ENCODE measurements at places on chromosomes 11 and 22.

DNA sequence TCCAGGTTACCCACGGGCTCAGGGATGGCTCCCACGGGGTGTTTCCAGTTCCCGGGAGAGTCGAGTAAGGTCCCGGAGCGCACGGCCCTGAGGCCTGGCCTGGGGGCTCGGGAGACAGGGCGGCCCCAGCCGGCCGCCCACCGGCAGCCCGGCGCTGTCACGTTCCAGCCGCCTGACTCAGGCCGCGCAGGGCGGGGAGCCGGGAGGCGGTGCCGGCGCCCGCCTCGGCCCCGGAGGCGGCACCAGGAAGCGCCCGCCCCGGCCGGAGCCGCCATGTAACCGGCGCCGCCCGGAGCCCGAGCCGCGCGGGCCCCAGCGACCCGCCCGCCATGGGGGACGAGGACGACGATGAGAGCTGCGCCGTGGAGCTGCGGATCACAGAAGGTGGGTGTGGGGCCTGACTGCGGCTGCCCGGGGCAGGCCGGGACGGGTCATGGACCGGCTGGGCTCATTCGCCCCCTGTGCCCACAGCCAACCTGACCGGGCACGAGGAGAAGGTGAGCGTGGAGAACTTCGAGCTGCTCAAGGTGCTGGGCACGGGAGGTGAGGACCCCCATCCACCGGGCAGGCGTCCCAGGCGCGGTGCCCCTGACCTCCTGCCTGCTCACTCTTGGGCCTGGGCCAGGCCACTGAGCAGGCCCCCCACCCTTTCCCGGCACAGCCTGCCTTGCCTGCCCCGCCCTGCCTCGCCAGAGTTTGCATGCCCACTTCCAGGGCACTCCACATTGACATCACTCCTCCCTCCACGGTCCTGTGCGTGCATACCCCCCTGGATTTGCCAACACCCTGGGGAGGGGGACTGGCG lies at the start of gene RPS6KA4:
TSS of gene RPS6KA4 (plus strand) at position 256 of the 805 bp plus-strand sequence. CDS start at position 330, 74 bp downstream.
- peak; percentile 94 for DNase-seq

DNA sequence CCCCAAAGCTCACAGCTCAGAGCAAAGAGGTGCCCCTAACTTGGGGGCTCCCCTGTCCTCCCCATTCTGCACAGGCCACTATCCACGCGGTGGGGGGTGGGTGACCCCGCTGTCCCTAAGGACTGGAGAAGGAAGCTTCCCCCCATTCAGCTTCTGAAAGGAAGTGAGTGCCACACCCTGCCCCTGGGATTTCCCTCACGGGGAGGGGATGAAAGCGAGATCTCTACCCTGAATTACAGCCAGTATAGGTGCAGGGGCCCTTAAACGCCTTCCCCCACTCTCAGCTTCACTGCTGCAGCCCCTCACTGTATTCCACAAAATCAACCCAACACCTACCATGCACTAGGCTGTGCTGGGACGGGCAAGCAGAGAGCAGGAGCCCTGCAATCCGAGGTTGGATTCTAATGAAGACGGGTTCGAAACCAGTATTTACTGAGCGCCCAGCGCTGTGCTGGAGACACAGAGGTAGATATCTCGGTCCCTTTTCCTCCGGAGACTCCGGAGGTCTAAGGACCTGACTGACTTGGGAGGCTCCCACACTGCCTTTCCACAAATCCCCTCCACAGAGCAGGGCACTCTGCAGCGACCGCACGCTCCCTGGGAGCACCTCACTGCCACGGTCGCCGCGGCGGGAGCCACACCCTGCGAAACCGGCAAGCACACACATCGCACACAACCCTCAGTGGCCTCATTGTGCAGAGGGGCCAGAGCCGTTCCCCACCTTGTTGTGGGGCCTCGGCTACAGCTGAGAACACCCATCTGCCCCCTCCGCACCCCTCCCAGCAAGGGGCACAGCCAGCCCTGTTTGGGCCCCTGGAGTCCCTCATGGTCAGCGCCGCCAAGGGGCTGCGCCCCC lies 1.8 kb downstream of the AHNAK start:
- DNase-seq: no peak

GRCh38 chr22:49380828-49381114 lies 446.9 kb downstream of the BRD1 start:
- no peak for DNase-seq

GRCh38 chr22:46058591-46059519 lies 81.9 kb upstream of the WNT7B start:
- DNase-seq: no peak

- DNase-seq: no peak
Observed at GRCh38 chr22:49163960-49164690, 663.5 kb downstream of the BRD1 start.

- DNase-seq: no peak
Observed at GRCh38 chr22:38700270-38700788, 414 bp downstream of the JOSD1 start.

DNA sequence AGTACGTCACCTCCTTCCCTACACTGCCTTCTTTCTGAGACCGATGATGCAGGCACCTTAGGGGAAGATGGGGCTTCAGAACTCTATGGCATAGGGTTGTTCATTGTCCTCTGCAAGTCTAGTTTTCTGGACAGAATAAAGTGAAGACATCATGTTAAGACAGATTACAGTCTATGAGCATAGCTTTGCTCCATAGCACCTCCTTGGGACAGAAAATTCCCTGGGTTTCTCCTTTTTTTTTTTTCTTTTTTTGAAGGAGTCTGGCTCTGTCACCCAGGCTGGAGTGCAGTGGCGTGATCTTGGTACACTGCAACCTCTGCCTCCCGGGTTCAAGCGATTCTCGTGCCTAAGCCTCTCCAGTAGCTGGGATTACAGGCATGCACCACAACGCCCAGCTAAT lies 119.8 kb upstream of the CADM1 start:
- no peak for DNase-seq

DNA sequence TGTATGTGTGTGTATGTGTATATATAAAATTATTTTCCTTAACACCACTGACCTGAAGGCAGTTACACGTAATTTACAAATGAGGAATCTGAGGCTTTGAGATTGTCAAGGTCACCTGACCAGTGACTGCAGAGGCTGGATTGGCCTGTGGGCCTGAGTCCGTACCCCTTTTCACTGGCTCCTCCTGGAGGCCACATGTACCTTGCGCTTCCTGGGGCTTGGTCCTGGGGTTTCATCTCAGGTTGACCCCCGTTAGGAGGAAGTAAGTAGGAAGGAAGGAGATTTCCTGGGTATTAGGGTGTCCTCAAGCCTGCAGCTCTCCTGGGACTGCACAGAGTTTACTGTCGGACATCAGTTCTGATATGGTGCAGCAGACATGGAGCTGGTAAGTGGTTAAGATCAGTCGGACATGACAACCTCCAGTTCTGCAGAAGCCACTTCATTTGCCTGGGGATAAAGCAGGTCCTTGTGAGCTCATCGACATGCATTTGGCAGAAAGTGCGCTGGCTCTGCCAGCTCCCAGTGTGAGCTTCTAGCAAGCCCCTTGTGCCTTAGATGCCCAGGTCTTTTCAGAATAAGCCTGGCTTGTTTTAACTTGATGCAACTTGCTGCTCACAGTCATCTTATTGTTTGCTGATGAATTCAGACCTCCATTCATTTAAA lies 36.6 kb downstream of the ST3GAL4 start:
- DNase-seq: no peak

- no peak for DNase-seq
Observed at GRCh38 chr11:68658661-68659060, 25.7 kb upstream of the GAL start.

All from GM12892 (cell line).